Ammon's horn (tissue), 1 donor: ENCODE measurements at places on chromosomes 13 and 19.

DNA sequence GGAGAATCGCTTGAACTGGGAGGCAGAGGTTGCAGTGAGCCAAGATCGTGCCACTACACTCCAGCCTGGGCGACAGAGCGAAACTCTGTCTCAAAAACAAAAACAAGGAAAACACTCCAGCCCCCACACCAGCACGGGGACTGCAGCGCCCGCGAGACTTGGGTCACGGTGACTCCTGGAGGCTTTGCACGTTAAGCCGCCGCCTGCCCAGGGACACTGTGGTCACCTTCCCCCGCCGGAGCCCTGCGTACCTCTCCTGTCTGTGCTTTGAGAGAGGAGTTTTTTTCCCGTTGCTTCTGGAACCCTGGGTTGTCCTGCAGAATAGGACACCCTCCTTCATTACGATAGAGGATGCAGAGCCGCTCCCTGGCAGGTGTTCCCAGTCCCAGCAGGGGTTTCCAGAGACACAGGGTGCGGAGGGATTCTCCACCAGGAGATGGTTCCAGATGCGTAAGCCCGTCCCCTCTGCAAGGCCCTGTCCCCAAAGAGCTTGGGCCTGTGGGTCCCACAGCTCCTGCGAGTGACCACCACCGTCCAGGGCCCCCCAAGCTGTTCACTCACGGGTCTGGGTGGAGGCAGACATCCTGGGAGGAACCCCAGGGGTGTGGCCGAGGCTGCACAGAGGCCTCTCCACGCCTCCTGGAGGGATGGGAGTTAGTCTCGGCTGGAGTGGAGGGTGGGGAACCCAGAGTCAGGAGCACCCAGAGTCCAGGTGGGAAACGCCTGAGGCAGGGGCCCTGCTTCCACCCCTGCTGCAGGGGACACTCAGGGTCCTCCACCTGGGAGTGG, 42.8 kb upstream of the NDUFS7 start:
- DNase-seq, result no peak

- DNase-seq, result peak; percentile 28
Observed at GRCh38 chr19:6065685-6066374, 44.5 kb downstream of the RFX2 start.

DNA sequence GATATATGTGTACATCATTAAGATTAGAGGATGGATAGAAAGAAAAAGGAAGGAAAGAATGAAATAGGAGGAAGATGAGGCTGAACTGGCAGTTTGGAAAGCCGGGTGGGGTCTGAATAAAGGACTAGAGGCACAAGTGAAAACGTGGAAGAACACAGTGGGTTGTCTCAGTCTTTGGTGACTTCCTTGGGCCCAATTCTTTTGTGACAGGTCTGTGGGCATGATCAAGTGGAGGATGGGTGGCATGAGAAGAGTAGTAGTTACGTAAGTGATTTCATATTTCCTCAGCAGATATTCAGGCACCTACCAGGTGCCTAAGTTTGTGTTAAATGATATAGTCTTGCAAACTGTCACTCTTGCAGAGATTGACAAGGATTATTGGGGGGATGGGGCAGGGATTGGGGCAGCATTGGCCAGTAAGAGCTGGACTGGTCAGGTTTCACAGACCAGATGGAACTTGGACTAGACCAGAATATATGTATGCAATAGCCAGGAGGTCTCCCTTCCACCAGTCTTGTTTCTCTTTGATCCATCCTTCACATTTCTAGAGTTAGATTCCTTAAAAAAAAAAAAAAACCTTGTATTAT, 2.7 kb downstream of the TPP2 start:
- no peak for DNase-seq

- no peak for DNase-seq
Observed at GRCh38 chr19:11260996-11261395, 1.3 kb downstream of the DOCK6 start.

DNA sequence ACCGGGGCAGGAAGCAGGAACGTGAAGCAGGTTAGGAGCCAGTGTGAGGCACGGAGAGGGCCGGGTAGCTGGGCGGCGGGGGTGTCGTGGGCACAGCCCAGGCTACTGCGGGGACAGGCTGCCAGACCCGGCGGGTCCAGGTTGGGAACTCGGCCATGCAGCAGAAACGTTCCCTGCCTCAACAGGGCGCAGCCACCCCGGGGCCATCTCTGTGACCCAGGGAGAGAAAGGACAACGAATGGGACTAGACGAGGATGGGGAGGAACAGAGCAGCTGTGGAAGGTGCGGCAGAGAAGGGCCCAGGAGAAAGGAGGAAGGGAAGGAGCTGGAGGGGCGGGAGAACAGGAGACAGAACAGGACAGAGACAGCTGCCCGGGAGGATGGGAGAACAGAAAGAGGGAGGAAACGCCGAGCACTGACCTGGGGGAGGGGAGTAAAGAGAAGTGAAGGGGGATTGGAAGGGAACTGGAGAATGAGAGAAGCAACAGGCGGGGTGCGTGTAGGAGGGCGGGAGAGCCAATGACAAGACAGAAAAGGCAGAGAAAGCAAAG, 12.9 kb upstream of the GARIN5A start:
- no peak for DNase-seq

DNA sequence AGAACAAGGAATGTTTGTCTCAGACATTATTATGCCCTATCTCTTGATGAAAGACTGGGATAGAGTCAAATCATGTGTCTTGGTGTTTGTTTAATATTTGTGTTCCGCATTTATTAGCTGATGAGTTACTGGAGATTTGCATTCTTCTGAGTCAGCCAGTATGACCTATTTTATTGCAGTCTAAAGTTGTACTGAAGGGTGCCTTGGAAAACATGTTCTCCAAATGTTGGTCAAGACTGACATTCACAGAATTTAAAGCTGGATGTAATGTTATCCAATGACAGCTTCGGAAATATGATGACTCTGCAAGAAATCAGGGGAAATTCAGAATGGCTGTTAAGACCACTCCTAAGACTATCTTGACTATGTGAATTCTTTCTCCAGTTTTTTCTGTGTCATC, 134.0 kb downstream of the KCNRG start:
- no peak for DNase-seq

DNA sequence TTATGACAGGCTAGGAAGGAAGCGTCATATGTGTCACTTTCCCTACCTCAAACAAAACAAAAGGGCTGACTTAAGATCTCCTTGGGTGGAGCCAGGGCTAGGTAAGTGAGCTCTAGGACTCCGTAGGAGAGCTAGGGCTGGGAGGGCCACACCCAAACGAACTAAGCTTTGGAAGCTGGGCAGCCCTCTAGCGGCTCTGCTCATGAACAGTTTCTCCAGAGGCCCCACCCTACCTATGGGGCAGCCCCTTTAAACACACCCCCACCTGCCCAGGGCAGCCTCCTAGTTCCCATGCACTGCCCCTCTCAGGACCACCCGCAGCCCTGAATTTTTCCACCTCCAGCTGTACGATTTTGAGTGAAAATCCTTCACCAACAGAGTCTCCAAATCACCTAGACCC, 3.5 kb downstream of the PEG3 start:
- DNase-seq, result peak; percentile 13

GRCh38 chr13:65719831-65720230, 1510.3 kb downstream of the PCDH9 start:
- DNase-seq, result no peak

- no peak for DNase-seq
Observed at GRCh38 chr13:68850160-68850559, 1257.5 kb upstream of the ATXN8OS start.

DNA sequence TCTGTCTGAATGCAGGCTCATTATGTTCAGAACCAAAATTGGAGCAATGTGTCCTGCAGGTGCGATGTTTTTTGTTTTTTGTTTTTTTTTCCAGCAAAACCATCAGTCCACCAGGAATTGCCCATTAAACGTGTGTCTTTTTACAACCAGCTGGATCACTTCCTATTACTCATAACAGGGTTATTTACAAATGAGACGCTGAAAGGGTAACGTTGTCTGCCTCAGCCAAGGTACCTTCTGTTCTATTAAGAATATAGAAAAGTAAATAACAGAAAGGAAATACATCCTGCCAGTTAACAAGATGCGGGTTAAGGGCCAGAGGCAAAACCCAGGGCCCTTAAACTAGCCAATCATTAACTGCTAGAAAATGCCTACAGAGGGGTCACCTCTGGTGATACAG, 590.4 kb downstream of the TBC1D4 start:
- DNase-seq, result no peak

DNA sequence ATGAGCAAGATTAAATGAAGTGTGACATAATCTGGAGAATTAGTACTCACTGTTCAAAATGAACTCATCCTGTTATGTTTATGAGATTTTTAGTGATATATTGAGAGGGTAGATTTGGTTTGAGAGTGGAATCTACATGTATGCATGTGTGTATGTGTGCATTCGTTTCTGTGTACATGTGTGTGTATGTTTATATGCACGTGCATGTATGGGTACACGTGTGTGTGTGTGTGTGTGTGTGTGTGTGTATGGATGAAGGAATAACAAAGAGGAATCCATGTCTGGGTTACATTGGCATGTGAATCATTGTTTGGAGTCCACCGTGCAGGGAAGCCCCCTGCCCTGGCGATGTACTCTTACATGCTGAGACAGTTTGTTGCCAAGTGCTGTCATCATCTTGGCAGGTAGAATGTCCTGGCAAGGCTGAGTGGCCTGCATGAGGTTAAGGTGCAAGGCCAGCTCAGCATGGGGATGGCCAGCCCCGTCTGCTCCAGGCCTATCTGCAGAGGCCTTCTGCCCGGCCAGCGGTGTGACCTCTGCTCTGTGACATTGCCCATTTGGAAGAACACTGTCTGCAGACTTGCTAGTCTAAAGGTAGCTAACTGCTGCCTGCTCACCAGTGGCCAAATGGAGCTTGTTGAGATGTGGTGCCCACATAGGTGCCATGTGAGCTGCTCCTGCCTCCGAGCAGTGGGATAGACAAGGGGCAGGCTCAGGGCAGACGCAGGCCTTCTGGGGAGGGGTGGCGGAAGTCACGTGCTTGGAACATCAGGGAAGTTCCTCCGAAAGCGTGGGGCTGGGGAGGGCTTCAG, 222.3 kb downstream of the TEX29 start:
- DNase-seq, result no peak

GRCh38 chr19:19550972-19551852, 13.1 kb downstream of the CILP2 start:
- DNase-seq, result no peak

- DNase-seq, result peak; percentile 75
Observed at GRCh38 chr13:29369060-29369743, 226.3 kb downstream of the SLC7A1 start.

DNA sequence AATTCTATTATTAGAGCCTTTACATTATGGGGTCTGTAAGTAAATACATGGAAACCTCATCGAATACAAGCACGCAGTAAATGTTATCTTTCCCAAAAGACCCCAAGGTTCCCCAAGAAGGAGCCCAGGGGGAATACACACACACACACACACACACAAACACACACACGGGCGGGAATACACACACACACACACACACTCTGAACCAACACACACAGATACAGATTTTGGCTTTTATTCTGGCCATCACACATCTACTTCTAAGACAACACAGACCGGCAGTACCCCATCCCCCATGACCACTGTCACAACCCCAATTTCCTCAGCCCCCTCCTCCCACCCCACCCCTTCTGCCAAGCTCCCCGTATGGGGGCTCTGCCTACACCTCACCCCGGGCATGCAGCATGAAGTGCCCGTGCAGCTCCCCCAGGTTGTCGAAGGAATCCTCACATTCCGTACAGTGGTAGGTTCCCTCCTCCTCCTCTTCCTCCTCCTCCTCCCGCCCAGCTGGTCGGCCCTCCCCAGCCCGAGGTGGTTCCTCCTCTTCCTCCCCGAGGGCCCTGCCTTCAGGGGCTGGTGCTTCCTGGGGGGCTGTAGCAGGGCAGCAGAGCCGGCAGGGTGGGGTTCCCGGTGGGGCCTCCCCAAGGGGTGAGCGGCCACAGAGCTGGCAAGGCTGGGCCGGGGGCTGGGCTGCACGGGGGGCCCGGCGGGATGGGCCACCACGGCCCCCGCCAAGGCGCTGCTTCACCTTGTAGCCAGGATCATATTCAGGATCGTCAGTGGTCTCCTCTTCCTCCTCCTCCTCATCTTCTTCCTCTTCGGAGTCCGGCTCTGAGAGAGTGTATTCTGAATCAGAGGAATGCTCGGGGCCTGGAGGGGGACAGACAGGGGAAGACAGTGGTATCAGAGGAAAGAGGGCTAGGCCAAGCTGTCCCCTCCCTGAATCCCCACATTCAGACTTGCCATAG, 4.4 kb upstream of the SRRM5 start:
- no peak for DNase-seq
